ENCODE measurements at places on chromosomes 3 and 15. TPM values are rescaled to one million over a fixed set of nuclear protein-coding genes. Genes with fewer than 3 reads are reported as not detected.

- no peak for DNase-seq
These were observed 18.7 kb downstream of the FBXL22 start for GRCh38 chr15:63615935-63616334.

DNA sequence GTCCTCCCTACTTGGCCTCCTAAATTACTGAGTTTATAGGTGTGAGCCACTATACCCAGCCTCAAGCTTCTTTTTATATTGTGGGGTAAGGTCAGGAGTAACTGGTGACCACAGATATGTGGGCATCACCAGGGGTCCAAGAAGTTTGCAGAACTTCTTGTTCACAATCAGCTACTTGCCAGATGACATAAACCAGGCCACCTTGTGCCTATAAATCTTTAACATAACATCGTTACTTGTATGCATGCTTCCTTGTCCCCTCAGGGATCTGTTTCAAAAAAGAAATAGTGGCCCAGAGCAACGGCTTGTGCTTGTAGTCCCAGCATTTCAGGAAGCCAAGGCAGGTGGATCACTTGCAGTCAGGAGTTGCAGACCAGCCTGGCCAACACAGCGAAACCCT, 115.1 kb upstream of the FAM174B start:
- no peak for DNase-seq

DNA sequence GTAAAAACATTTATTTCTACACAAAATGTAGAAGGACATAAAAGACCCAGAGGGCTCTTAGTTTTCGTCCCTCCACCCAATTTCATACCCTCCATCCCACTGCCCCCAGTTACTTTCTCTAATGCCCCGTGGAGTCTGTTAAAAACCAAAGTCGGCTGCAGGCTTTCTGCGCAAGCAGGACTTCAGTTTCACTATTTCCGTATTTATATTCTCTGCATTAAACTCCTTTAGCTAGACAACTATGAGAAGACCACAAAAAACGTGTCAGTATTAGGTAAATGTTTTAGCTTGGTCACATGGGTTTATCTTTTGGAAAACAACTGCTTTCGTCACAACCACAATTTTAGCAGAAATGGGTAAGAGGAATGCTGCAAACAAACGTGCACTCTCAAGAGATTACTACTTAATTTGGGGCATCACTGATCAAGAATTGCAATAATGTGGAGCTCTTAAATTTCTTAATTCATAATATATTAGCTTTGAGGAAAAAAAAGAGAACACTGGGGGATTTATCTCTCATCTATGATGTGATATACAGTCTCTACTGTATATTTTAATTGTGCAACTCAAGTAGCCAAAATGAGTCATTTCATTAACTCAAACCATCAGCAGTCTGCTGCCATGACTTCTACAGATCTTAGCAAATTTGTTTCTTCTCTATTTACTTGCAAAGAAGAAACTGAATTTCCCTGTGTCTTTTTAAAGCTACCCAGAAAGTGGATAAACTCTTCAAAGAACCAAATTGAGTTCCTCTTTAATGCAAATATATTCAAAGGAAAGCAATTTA, 740 bp upstream of the NSMCE3 start:
- DNase-seq: peak; percentile 38

DNA sequence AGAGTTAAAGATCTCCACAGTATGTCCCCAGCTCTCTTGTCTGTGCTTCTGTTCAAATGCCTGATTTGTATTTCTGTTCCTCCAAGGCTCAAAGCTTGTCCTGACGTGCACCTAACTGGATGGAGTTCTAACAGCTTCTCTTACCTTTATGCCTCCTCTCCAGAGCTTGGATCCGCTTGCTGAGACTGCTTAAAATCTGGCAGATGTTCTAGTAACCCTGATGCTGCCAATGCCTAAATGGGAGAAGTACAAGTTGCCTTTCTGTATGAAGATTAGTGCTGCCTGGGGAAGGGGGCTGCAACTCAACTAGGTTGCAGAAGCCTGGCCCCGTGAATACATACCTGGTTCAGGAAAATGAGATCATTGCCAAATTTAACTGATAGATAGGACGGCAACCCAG, 354.5 kb upstream of the KCNMB2 start:
- DNase-seq: no peak

GRCh38 chr3:126111566-126112475, 27.9 kb upstream of the SLC41A3 start:
- DNase-seq: no peak

DNA sequence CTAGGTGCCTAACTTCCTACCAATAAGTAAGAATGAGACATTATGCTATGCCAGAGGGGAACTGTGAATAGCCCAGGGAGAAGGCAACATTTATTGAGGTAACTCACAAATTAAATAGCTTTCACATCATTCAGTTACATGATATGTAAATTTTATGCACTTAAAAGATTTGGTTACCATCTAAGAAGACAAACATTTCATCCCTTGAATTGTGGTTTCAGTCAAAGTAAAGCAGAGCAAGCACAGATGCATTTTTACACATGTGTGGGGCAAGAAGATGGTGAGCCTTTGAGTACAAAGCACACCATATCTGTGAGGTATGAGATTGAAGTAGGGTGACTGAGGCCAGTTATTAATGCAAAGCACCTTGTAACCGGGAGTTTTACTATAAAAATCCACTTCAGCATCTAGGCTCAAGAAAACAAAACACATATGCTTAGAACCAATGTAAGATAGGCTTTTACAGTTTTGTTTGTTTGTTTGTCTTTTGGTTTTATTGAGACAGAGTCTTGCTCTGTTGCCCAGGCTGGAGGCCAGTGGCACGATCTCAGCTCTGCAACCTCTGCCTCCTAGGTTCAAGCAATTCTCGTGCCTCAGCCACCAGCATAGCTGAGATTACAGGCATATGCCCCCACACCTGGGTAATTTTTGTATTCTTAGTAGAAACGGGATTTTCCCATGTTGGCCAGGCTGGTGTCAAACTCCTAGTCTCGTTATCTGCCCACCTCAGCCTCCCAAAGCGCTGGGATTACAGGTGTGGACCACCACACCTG, 3.5 kb downstream of the PLSCR2 start:
- DNase-seq: no peak

GRCh38 chr15:75596703-75597345, 17.7 kb upstream of the PTPN9 start:
- DNase-seq: no peak

The SPG11 gene
- 92.8 TPM for total RNA-seq

The CLDN16 gene
- not detected for total RNA-seq
